ENCODE measurements at places on chromosomes 1 and 21.
A peak's percentile ranks its signal among the peaks of the same experiment; 100 is the strongest.

DNA sequence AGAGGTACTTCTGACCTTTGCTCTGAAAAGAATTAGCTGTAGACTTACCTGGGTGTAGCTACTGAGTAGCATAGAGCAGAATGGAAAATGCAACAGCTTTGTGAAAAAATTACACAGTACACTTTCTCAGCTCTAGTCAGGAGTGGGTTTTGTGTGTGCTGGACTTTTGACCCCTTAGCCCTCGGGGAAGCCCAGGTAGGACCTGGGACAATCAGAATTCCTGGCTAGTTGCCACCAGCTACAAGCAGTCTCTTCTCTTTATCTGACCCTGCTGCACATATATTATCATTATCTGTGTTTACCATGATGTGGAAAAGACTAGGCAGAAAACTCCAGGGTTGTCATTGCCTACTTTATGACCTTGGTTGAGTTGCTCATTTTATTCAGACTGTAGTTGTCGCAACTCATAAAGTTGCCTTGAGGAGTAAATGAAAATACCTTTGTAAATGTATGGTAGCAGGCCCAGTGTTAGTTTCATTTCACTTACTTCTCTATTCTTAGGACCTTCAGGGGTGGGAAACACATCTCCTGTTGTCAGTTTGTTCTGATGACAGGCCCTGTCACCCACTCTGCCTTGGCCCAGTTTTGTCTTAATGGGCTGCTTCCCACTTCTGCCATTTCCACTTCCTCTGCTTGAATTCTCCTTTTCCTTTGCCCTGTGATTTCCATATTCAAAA, 5.4 kb downstream of the NEK7 start:
- DNase-seq, result no peak

- DNase-seq, result no peak
These were observed 711.2 kb downstream of the MRPL39 start for GRCh38 chr21:24895885-24896734.

DNA sequence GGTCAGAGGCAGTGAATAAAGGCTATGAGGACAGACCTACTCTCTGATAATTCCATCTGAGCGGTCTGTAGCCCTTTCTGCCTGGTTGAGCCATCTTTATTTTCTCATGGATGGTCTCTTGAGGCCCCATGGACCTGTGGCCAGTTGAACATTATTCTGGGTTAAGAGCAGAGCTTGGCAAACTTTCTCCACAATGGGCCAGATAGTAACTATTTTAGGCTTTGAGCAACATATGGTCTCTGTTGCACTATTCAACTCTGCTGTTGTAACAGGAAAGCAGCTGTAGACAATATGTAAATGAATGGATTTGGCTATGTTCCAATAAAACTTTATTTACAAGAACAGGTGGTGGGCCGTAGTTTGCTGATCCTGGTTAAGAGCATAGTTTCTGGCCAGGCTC, 62.7 kb downstream of the KAZN start:
- DNase-seq, result no peak

GRCh38 chr1:94258873-94259331, 21.5 kb upstream of the ARHGAP29 start:
- DNase-seq, result no peak

GRCh38 chr1:231279683-231280082, 38.7 kb downstream of the GNPAT start:
- DNase-seq, result no peak

- DNase-seq, result no peak
These were observed 12.1 kb downstream of the ERG start for GRCh38 chr21:38486221-38486620.

GRCh38 chr1:186210258-186210657, 164.8 kb downstream of the TPR start:
- DNase-seq, result no peak

DNA sequence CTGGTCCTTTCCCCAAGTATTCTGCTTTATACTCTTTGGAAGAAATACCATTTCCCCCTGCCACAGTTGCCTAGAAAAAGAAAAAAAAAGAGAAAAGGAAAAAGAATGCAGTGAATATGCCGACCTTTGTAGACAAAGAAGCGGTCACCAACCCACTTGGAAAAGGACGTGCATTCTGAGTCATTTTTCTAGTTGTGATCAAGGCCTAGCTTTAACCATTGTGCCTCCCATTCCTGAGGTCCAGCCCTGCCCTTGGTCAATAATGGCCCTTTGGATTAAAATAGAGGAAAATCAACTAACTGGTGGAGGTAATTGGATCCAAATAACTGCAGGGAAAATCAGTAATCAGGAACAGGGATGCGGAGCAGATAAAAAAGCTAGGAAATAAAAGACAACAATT, 24.8 kb downstream of the S1PR1 start:
- no peak for DNase-seq

GRCh38 chr1:111145542-111145941, 5.5 kb downstream of the CEPT1 start:
- DNase-seq, result no peak

- peak; percentile 34 for DNase-seq
These were observed at the start of gene GPX7 for GRCh38 chr1:52601991-52602855. TSS of gene GPX7 (plus strand) at chr1:52602371. CDS start at chr1:52602410, 39 bp downstream.

DNA sequence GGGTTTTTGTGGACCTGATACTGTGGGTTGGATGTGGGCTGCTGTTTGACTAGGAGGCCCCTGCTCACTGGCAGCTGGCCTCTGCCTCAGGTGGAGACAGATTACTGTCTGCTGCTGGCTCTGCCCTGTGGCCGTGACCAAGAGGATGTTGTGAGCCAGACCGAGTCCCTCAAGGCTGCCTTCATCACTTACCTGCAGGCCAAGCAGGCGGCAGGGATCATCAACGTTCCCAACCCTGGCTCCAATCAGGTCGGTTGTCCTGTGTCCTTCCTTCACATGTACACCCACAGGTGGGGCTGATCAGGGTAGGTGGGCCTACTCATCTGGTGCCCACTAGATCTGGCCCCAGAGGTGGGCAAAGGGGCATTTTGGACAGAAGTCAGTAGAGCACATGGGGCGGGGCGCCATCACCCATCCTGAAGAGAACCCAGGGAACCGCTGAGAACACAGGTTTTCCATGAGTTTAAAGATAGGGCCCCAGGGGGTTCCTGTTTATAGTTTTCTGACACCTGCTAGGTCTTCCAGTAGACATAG, 37.2 kb downstream of the ZBTB17 start:
- DNase-seq, result no peak

GRCh38 chr1:227774051-227774731, 39.0 kb downstream of the SNAP47 start:
- no peak for DNase-seq
